ENCODE measurements at places on chromosomes 2 and 18. TPM values are rescaled to one million over a fixed set of nuclear protein-coding genes. Genes with fewer than 3 reads are reported as not detected.

Gene EN1
- not detected for total RNA-seq

DNA sequence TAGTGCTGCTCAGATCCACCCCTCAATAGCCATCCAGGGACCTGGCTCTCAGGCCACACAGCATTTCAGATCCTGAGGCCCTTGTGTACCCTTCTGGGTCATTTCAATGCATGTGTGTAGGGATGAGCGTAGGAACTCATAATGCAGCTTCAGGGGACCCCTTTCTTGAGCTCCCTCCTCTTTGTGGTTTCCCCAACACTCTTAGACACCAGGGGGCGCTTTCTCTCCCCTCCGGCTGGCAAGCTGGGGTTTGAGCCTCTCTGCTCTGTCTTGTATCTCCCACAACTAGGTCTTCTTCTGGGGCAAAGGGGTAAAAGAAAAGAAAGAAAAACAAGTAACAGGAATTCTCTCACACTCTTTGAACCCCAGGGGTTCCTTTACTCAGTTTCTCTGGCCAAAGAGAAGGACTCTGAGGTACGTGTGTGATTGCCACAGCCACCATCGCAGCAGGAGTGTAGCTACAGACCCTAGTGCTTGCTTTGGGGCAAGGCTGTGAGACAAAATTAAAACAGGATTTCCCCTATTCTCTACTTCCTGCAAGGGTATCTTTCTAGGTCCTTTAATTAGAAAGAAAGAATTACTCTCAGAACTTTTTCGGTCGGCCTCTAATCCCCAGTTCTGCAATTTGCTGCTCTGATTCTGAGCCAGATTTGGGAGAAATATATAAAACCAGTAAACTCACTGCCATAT lies 38.0 kb downstream of the CABYR start:
- no peak overlapping the region for H3K27ac ChIP-seq
- DNase-seq, result no peak
- no peak overlapping the region for H3K4me3 ChIP-seq
- peaks cover 3% of the 10 kb centered on the region for H3K36me3 ChIP-seq
- H3K27me3 ChIP-seq, result no peaks in the 10 kb centered on the region
- no peaks in the 10 kb centered on the region for H3K4me1 ChIP-seq

DNA sequence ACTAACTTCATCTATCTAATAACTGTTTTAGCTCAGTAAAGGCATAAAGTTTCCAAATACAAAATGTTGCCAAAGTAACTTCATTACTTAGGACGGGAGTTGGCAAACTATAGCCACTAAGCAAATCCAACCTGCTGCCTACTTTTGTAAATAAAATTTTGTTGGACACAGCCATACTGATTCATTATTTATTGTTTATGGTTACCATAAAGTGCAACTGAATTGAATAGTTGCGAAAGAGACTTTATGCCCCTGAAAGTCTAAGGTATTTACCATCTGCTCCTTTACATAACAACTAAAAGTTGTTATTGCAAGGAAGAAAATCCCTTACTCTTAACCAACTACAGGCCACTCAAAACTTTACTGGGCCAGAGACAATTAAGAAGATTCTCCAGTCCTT lies 256.7 kb upstream of the RBBP8 start:
- DNase-seq, result no peak
- no peaks in the 10 kb centered on the region for H3K27me3 ChIP-seq
- H3K4me3 ChIP-seq, result no peak overlapping the region
- H3K36me3 ChIP-seq, result no peaks in the 10 kb centered on the region

- no peak overlapping the region for H3K27ac ChIP-seq
- no peak for DNase-seq
- H3K27me3 ChIP-seq, result no peaks in the 10 kb centered on the region
- H3K36me3 ChIP-seq, result no peaks in the 10 kb centered on the region
- H3K4me3 ChIP-seq, result no peak overlapping the region
- peaks cover 18% of the 10 kb centered on the region for H3K4me1 ChIP-seq
Measured at GRCh38 chr18:49018554-49019445, 68.0 kb upstream of the SMAD7 start.

DNA sequence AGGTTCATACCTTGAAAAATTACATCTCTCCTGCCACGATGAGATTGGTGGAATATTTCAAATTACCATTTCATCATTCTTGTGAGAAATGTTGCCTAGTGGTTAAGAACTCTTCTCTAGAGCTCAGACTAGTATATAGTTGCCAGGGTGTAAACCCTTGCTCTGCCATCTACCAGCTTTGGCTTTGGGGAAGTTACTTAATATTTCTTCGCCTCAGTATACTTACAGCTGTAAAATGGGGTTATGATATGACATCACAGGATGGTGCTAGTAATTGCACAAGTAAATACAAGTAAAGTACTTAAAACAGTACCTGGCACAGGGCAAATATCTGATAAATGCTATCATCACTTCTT lies 1.5 kb downstream of the SPOPL start:
- peak overlapping the region; percentile 79 for H3K4me3 ChIP-seq
- H3K4me1 ChIP-seq, result peaks cover 12% of the 10 kb centered on the region
- no peak for DNase-seq
- no peaks in the 10 kb centered on the region for H3K36me3 ChIP-seq
- no peaks in the 10 kb centered on the region for H3K27me3 ChIP-seq
- no peak overlapping the region for H3K27ac ChIP-seq
